Spleen (tissue), 13 donors: ENCODE measurements at places on chromosomes 16 and 17. TPM values are rescaled to one million over a fixed set of nuclear protein-coding genes. Genes with fewer than 3 reads are reported as not detected.

DNA sequence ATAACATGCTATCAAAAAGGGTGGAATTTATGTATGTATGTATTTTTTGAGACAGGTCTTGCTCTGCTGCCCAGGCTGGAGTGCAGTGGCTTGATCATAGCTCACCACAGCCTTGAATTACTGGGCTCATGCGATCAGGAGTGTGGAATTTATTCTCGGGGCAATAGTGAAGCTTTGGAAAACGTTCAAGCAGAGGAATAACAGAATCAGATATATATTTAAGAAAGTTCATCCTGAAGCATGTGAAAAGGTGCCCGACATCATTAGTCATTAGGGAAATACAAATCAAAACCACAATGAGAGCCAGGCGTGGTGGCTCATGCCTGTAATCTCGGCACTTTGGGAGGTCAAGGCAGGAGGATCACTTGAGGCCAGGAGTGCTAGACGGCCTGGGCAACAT is 7.7 kb upstream of the ITGAE start:
- no peak for DNase-seq

GRCh38 chr16:47995354-47995753 is 160.4 kb downstream of the ABCC12 start:
- no peak for DNase-seq

- peak; percentile 87 for DNase-seq
Measured at GRCh38 chr16:31141489-31142108, 6.1 kb upstream of the PRSS8 start.

DNA sequence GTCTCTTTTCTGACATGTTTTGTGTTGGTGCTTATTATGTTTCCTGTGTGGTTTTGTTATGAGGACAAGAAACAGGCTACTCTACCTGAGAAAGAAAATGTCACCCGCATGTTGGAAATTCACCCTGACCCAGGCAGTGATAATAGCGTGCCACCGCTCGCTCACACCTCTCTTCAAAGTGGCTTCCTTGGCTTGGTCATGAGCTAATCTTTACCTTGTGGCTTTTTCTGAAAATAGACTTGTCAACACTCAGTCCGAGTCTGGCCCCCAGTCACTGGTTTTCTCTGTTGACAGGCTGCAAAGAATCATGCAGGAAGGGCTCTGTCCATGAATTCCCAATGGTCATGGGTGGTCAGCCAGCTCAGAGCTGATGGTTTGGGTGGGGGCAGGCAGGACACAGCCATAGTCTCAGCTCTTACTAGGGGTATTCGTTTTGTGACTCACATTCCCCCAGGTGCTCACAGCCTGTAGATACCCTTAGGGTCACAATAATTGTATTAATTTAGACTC is 121.3 kb upstream of the CACNG5 start:
- DNase-seq: no peak

ERAL1 gene
- 45.7 TPM for total RNA-seq

LITAFD gene
- not detected for total RNA-seq
